ENCODE measurements at places on chromosomes 4 and X. TPM values are rescaled to one million over a fixed set of nuclear protein-coding genes. Genes with fewer than 3 reads are reported as not detected.

The MAGEC1 gene
- not detected for total RNA-seq

- DNase-seq, result no peak
- H3K4me3 ChIP-seq, result no peak overlapping the region
Measured at GRCh38 chr4:20043991-20044390, 207.7 kb upstream of the SLIT2 start.

DNA sequence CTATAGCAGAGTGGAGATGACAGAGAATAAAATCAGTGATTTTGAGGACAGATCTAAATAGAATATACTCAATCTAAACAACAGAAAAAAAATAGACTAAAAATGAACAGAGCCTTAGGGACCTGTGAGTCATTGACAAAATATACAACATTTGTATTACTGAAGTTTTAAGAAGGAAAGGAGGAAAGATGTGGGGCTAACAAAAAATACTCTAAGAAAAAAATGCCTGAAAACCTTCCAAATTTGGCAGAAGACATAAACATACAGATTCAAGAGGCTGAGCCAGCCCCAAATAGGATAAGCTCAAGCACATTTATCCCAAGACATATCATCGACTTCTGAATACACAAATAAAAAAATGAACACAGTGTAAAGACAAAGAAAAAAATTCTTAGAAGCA lies 123.6 kb upstream of the INTU start:
- no peak overlapping the region for H3K4me3 ChIP-seq
- no peak for DNase-seq
- no peaks in the 10 kb centered on the region for H3K4me1 ChIP-seq
- no peaks in the 10 kb centered on the region for H3K27me3 ChIP-seq

GRCh38 chr4:67996127-67996526 lies 32.8 kb upstream of the TMPRSS11A start:
- no peak for DNase-seq
- H3K36me3 ChIP-seq, result no peaks in the 10 kb centered on the region
- H3K27me3 ChIP-seq, result no peaks in the 10 kb centered on the region
- no peak overlapping the region for H3K27ac ChIP-seq
- H3K4me1 ChIP-seq, result no peaks in the 10 kb centered on the region
- no peak overlapping the region for H3K4me3 ChIP-seq

DNA sequence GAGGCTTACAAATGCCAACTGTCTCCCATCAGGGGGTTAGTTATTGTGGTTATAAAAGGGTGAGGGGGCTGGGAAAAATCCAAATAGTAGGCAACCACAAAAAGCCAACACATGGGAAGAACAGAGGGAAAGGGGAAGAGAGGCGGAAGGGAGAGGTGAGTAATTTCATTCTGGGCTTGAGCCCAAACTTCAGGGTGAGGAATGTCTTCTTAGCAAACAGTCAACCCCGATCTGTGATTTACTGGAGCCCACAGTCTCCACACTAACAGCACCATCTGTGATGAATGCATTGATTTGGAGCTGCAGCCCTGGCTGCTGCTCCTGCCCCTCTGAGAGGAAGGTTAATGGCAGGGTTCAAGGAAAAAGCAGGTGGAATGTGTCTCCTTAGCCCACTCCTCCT lies 162.2 kb upstream of the GPR101 start:
- no peaks in the 10 kb centered on the region for H3K36me3 ChIP-seq
- no peak for DNase-seq
- H3K4me3 ChIP-seq, result no peak overlapping the region
- no peaks in the 10 kb centered on the region for H3K4me1 ChIP-seq
- no peak overlapping the region for H3K27ac ChIP-seq

DNA sequence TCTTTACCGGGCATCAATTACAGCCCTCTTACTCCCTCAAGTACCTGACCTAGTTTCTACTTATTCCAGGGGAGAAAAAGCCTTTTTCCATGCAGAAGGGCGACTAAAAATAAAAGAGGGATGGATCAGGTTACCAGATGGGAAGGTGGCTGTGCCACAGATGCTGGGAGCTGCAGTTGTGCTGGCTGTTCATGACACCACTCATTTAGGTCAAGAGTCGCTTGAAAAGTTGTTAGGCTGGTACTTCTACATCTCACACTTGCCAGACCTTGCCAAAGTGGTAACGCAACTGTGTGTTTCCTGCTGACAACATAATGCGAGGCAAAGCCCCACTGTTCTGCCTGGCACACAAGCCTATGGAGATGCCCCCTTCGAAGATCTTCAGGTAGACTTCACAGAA lies 148.4 kb upstream of the FGF16 start:
- H3K36me3 ChIP-seq, result no peaks in the 10 kb centered on the region
- H3K27me3 ChIP-seq, result no peaks in the 10 kb centered on the region
- H3K4me1 ChIP-seq, result no peaks in the 10 kb centered on the region
- DNase-seq, result no peak
- H3K27ac ChIP-seq, result no peak overlapping the region
